ENCODE measurements at places on chromosomes 6 and 20. TPM values are rescaled to one million over a fixed set of nuclear protein-coding genes. Genes with fewer than 3 reads are reported as not detected.

GRCh38 chr20:3084283-3084985, at the start of gene AVP:
TSS of gene AVP (minus strand) at chr20:3084724. CDS start at chr20:3084674, 50 bp downstream.
- peaks cover 30% of the 10 kb centered on the region for H3K27me3 ChIP-seq
- peaks cover 5% of the 10 kb centered on the region for H3K4me1 ChIP-seq
- no peak for DNase-seq
- H3K4me3 ChIP-seq: no peak within 1 kb of the TSS
- H3K27ac ChIP-seq: no peak within 1 kb of the TSS

DNA sequence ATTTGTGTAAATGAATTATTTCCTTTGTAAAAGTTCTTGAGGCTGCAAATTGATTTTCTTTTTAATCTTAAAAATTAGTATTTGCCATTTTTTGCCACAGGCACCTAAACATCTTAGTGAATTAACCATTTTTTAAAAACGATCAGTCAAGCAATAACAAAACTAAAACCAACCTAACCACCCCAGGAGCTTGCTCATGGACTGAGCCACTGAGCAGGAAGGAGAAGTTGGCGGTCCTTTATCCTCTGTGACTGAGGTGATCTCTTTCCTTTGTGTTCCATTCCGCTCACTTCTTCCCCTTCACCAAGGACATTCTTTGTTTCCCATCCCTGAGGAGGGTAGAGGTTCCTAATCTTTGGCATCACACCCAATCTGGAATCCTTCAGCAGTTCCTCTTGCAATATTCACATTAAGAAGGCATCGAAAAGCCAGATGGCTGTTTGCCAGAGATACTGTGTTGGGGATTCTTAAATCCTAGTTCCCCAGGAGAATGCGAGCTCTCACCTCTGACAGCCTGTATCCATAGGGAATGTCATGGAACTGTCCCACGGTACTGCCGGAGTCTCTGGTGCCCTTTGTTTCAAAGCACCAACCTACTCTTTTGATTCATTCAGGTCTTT, 30.5 kb downstream of the RPRD1B start:
- no peaks in the 10 kb centered on the region for H3K4me1 ChIP-seq
- no peaks in the 10 kb centered on the region for H3K36me3 ChIP-seq
- no peak overlapping the region for H3K4me3 ChIP-seq
- no peak overlapping the region for H3K27ac ChIP-seq
- H3K27me3 ChIP-seq: no peaks in the 10 kb centered on the region

- no peaks in the 10 kb centered on the region for H3K27me3 ChIP-seq
- no peak for DNase-seq
- no peak overlapping the region for H3K4me3 ChIP-seq
- H3K27ac ChIP-seq: peak overlapping the region; percentile 100
- peaks cover 10% of the 10 kb centered on the region for H3K4me1 ChIP-seq
These were observed 1.3 kb upstream of the UBE2J1 start for GRCh38 chr6:89353702-89354392.

DNA sequence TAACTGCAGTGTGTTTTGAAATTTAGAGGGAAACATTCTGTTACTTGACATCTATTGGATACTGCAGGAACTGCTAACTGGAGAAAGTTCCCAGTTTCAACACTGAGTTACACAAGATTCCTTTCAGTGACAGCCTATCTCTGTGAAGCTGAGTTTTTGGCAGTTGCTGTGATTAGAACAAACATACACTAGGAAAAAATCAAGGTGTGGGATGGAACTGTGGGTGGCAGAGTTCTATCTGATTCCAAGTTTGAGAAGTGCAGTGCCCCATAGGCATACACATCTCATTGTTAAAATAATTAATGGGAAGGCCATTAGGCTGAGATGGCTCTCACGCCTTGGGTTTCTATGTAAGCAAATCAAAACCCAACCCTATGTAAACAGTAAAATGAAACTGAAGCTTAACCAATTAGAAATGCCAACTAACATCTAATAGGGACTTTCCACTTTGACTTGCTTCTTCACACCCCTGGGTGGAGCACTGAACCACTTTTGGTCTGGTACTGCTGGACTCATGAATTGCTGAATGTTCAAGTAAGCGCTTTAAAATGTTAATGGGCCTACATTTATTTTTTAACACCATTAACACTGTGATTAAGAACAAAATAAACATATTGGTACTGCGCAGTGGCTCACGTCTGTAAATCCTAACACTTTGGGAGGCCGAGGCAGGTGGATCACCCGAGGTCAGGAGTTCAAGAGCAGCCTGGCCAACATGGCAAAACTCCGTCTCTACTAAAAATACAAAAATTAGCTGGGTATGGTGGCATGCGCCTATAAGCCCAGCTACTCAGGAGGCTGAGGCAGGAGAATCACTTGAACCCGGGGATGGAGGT, 55.2 kb upstream of the TBC1D7 start:
- no peak overlapping the region for H3K4me3 ChIP-seq
- peaks cover 27% of the 10 kb centered on the region for H3K4me1 ChIP-seq
- peaks cover under 1% of the 10 kb centered on the region for H3K36me3 ChIP-seq
- peak overlapping the region; percentile 28 for H3K27ac ChIP-seq
- no peak for DNase-seq

DNA sequence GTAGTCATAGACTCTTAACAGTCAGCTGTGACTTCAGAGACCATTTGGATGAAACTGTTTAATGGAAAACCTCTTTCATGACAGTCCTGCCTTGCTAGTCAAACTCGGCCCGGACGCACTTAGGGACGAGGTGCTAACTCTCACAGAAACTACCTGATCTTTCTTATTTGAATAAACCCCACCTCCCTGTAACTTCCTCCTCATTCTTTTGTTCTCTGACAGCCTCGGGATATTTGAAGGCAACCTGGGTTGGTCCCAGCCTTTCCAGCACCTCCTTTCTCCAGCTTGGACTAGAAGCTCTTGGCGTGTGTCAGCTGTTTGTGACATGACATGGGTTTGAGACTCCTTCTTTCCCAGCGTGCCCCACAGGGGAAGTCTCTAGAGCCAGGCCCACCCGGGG, 175.3 kb upstream of the EXOC2 start:
- no peaks in the 10 kb centered on the region for H3K36me3 ChIP-seq
- no peak overlapping the region for H3K4me3 ChIP-seq
- no peak overlapping the region for H3K27ac ChIP-seq
- peaks cover 3% of the 10 kb centered on the region for H3K4me1 ChIP-seq

DNA sequence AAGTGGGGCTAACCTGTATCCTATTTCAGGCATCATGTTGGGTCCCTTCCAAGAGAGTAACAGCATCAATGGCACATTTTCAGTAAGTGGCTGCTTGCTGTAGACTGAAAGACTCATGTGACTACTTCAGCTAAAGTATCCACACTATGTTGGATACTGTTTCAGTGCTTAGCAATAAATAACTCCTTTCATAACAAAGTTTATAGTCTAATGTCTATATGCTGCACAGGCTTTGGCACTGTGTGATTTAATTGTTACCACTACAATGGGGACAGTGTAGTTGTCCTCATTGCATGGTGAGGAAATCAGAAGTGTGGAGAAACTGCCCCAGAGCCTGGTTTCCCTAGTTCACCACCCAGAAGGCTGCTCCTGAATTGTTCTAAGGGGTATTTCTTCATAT, 318.0 kb upstream of the PTCHD4 start:
- no peaks in the 10 kb centered on the region for H3K4me1 ChIP-seq
- no peak overlapping the region for H3K4me3 ChIP-seq
- DNase-seq: no peak
- H3K36me3 ChIP-seq: no peaks in the 10 kb centered on the region
- no peaks in the 10 kb centered on the region for H3K27me3 ChIP-seq
- H3K27ac ChIP-seq: no peak overlapping the region

- H3K4me1 ChIP-seq: no peaks in the 10 kb centered on the region
- no peaks in the 10 kb centered on the region for H3K36me3 ChIP-seq
- no peak for DNase-seq
- H3K4me3 ChIP-seq: no peak overlapping the region
- no peak overlapping the region for H3K27ac ChIP-seq
These were observed 58.9 kb downstream of the GMDS start for GRCh38 chr6:2186516-2186915.

DNA sequence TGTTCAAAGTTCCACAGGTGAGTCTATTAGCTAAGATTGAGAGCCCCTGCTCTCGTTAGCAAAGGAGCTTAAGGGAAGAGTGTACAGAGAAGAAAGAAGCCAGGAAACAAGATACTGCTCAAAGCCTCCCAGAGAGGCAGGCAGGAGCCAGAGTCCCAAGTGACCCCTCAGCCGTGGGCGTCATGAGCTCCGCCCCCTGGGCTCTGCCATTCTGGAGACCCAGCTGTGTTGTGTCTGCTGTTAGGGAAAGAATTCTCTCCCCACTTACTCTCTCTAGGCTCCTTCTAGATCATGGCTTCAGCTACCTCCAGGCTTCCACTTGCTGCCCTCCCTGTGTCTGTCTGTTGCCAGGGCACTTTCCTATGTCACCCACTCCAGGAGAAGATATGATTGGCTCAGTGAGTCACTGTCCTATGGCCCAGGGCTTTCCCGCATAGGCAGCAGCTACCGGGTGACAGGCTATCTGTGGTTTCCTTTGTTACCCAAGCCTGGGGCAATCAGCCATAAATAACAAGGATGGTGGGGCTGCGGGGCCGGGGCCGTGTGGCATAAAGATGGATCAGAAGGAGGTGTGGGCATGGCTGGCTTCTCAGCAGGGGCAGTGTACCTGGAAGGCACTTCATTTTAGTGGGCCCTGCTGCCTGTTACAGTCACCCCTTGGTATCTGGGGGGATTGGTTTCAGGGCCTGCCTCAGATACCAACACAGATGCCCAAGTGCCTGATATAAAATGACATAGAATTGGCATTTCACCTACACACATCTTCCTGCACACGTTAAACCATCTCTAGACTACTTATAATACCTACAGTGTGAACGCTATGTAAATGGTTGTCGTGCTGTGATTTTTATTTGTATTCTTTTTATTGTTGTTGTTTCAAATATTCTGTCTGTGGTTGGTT, 118.9 kb downstream of the ARMC2 start:
- no peak overlapping the region for H3K4me3 ChIP-seq
- peaks cover 5% of the 10 kb centered on the region for H3K4me1 ChIP-seq
- H3K27me3 ChIP-seq: no peaks in the 10 kb centered on the region
- H3K36me3 ChIP-seq: no peaks in the 10 kb centered on the region
- peak; percentile 50 for DNase-seq

The DEFB118 gene
- total RNA-seq: not detected

The CPNE5 gene
- total RNA-seq: 22.2 TPM

The ENPP1 gene
- 1.5 TPM for total RNA-seq
